ACHN (cell line): ENCODE measurements at places on chromosomes 7 and 10.
A peak's percentile ranks its signal among the peaks of the same experiment; 100 is the strongest.

GRCh38 chr10:79052291-79053080 is 16.3 kb upstream of the ZMIZ1 start:
- no peak for DNase-seq

- DNase-seq: no peak
Observed at GRCh38 chr10:15943426-15943825, 83.1 kb upstream of the MINDY3 start.

GRCh38 chr10:62853710-62854109 is 37.5 kb upstream of the EGR2 start:
- no peak for DNase-seq

- DNase-seq: no peak
Observed at GRCh38 chr10:82768040-82768439, 893.0 kb downstream of the NRG3 start.

GRCh38 chr7:142739923-142740492 is 9.3 kb upstream of the PRSS1 start:
- no peak for DNase-seq

GRCh38 chr7:100694098-100694745 is at the start of gene GIGYF1:
TSS of gene GIGYF1 (minus strand) at chr7:100694250. CDS start at chr7:100688238, 6,012 bp downstream.
- DNase-seq: peak; percentile 80

DNA sequence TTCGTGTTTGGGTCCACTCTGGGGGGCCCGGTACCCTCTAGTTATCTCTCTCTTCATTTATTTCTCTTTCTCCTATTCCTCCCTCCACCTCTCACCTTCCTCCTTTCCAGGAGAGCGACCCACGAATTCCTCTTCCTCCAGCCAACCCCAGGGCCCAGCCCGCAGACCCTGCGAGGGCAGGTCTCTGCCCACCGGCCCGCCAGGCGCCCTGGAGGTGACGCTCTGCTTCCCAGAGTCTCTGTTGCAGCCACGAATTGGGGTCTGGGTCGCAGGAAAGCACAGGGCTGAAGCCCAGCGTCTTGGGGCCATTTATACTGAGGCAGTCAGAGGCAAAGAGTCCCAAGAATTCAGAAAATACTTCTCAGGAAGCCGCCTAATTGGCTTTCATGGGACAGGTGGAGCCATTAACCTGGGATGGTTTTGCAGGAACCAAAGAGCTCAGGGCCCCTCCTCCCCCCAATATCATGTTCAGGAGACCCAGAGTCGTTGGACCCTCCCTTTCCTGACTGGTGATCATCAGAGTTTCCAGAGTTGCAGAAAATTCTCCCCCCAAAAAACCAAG is 2.7 kb upstream of the EN2 start:
- no peak for DNase-seq
